ENCODE measurements at places on chromosomes 3 and 15.

DNA sequence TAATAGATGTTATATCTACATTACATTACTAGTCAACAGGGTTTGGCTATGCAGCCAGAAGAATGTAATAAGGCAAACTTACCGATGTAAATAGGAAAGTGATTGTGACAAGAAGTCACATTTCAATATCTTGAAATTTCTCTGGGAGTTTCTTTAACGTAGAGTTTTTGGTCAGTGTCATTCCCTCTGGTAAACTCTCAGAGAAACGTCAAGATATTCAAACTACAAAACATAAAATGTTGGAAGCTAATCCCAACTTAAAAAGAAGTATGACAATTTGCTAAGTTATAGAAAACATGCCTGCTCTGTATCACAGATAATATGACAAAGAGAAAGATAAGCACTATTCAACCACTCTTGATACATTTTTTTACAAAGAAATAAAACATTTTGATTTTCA is 111.2 kb upstream of the PRICKLE2 start:
- DNase-seq, result no peak

- no peak for DNase-seq
Measured at GRCh38 chr3:16932877-16933276, 48.1 kb downstream of the PLCL2 start.

GRCh38 chr3:192244591-192244990 is 482.8 kb downstream of the FGF12 start:
- DNase-seq, result no peak

GRCh38 chr15:73265536-73266153 is 103.1 kb downstream of the HCN4 start:
- peak; percentile 34 for DNase-seq

- DNase-seq, result no peak
Measured at GRCh38 chr3:48440590-48440958, 517 bp downstream of the TMA7 start.

DNA sequence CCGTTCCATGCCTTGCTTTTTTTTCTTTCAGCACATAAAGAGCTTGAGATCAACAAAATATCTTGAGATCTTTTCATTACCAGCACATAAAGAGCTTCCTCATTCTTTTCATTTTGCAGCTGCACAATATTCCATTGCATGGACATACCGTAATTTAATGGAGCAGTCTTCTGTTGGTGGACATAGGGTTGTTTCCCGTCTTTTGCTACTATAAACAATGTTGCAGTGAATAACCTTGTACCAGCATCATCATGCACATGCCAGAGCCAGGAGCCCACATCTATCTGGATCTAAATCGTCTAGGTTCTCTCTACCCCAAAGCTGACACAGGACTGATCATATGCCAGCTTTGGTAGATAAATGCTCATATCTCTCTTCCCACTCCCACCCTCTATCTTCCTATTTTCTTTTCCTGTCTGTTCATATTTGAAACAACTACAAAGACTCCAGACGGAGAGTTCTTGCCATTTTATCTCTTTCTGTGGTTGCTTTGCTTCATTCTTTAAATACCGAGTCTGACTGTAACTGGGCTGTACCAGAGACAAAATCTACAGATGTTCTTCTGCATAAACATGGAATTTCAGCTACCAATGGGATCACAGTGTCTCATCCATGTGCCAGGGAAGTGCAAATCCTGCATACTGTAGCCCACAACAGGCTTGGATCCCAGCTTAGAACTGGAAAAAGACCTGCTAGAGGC is 47.1 kb upstream of the AKAP13 start:
- DNase-seq, result no peak

DNA sequence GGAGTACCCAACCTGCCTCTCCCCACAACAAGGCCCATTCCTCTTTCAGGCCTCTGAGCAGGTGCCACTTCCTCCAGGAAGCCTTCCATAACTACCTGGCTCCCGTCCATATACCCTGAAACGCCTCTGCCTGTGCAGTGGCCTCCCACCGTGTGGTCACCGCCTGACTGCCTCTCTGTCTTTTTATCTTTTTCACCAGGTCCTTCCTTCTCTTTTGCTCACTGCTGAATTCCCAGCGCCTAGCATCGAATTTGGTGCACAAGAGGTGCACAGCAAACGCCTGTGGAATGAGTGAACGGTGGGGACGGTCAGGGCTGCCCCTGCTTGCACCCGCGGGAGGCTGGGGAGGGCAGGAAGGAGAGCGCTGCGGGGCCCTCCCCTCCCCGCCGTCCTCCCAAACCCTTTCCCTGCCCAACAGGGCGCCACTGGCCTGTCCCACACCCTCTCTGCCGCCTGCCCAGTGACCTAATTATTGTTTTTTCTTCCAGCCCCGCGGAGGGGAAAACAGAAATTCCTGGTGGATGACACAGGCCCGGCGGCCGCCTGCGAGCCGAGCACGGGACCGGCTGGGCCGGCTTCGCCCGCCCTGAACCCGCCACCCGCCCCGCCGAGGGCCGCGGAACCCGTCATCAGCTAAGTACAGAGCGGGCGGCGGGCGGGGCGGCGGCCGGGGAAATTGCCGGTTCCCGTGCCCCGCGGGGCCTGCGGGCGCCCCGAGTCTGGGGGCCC is 140.1 kb downstream of the SMAD6 start:
- DNase-seq, result no peak

- no peak for DNase-seq
Measured at GRCh38 chr15:89385596-89386331, 51.1 kb upstream of the POLG start.

DNA sequence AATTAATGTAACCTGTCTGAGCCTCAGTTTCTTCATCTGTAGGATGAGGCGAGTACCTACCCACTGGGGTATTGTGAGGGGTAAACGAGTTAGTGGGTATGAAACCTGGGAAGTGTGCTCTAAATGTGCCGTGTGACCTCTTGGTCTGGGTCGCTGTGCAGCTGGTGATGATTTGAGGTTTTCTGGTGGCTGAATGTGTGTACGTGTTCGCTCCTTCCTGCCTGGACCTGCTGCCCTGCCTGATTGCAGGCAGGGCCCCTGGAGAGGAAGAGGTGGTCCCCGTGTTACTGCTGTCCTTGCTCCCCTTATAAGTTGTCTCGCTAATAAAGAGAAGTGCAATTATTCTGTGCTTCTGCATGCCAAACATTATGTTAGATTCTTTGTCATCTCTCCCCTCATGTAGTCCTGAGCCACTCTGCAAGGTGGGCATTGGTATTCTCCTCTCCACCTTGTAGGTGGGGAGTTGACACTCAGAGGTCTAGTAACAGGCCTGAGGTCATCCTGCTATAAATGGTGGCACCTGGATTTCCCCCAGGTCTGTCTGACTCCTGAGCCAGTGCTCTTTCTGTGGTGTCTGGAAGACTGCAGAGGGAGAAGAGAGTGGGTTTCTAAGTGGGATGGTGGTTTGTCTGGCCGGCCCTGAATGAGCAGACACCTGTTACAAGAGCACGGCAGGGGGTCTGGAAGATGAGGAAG is 15.7 kb downstream of the PDIA5 start:
- DNase-seq, result no peak

DNA sequence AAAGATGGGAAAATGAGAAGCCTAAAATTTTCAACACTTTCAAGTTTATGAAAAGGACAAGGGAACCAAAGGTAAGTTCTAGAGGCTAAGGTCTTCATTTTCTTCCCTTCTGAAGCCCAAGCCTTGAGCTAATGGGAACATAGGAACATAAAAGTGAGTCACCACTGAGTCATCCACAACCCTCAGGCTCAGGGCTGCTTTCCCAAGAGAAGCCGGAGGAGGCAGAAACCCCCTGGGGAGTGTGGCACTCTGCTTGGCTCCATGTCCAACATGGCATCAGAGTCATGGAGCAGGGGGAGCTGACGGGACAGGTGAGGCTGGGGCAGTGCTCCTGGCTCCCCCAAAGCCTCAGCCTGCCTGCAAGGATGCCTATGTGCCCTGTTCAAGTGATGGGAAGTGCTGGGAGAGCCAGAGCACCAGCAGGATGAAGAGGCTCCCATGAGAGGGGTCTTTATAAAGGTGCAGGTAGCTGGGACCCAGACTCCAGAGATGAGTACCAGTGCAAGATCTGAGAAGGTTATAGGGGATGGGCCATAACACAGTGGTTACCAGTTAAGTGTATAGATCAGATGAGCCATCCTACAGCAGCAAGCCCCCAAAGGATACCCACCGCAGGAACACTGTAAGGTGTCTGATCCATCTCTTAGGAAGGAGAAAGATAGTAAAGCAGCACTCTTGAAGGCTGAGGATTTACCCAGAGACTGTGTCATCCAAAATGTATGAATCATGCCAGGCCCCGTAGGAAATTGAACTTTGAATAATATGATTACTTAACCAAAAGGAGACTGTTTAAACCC is 31.8 kb upstream of the RYR3 start:
- no peak for DNase-seq

GRCh38 chr3:42670051-42670576 is 15.2 kb upstream of the KLHL40 start:
- no peak for DNase-seq

- DNase-seq, result no peak
Measured at GRCh38 chr3:169886671-169887070, 16.9 kb upstream of the LRRC31 start.

- DNase-seq, result no peak
Measured at GRCh38 chr3:143975554-143976152, 4.0 kb downstream of the DIPK2A start.

GRCh38 chr3:134074790-134075567 is 45.3 kb upstream of the SLCO2A1 start:
- no peak for DNase-seq
